GM23248 (cell line): ENCODE measurements at places on chromosomes 5 and 9. TPM values are rescaled to one million over a fixed set of nuclear protein-coding genes. Genes with fewer than 3 reads are reported as not detected.
A peak's percentile ranks its signal among the peaks of the same experiment; 100 is the strongest.

PTCH1 gene
- 1.4 and 3.8 TPM in 2 replicates for total RNA-seq

TMEM174 gene
- total RNA-seq: not detected in 2 replicates

KCNT1 gene
- total RNA-seq: not detected in 2 replicates

PCDHGB3 gene
- total RNA-seq: 2.8 and 4.0 TPM in 2 replicates

RNF180 gene
- total RNA-seq: 0.32 TPM in 1 of 2 replicates, not detected in the other

TMC1 gene
- total RNA-seq: 2.4 TPM in 1 of 2 replicates, not detected in the other

PCDHB4 gene
- 0.22 and 0.63 TPM in 2 replicates for total RNA-seq

PRELID2 gene
- total RNA-seq: 0.76 and 7.0 TPM in 2 replicates

GRCh38 chr9:5448016-5448415 lies 2.3 kb upstream of the CD274 start:
- no peak overlapping the region for H3K27ac ChIP-seq
- DNase-seq: no peak
- H3K36me3 ChIP-seq: no peaks in the 10 kb centered on the region
- H3K27me3 ChIP-seq: no peaks in the 10 kb centered on the region
- no peak overlapping the region for H3K4me3 ChIP-seq

- H3K27ac ChIP-seq: no peak overlapping the region
- H3K4me3 ChIP-seq: no peak overlapping the region
- no peak for DNase-seq
- no peaks in the 10 kb centered on the region for H3K4me1 ChIP-seq
- no peaks in the 10 kb centered on the region for H3K36me3 ChIP-seq
Observed at GRCh38 chr5:102221949-102222348, 74.1 kb downstream of the SLCO4C1 start.

DNA sequence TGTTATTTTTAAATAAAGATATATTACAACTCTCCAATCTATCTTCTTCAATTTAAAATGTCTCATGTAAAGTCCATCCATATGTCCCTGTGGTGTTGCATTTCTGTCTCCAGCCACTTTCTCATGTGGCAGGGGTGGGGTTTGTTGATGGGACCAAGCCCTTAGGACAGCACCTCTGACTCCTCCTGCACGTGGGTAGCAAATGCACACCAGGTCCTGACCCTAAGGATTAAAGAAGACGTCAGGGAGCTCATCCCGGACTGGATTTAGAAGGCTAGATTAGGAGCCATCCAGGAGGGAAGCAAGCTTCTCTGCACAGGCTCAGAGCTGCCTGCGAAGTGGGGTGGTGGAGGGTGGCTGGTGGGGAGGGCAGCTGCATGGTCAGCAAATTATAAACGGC lies 38.9 kb upstream of the FAM120AOS start:
- H3K4me1 ChIP-seq: no peaks in the 10 kb centered on the region
- 0 out of 2 replicates have a peak, but pooled peaks cover 7% of the 10 kb centered on the region for H3K36me3 ChIP-seq
- DNase-seq: no peak
- no peak overlapping the region for H3K4me3 ChIP-seq
- no peaks in the 10 kb centered on the region for H3K27me3 ChIP-seq

GRCh38 chr9:33185406-33185805 lies 18.3 kb upstream of the B4GALT1 start:
- H3K27me3 ChIP-seq: no peaks in the 10 kb centered on the region
- H3K27ac ChIP-seq: 0 out of 2 replicates have a peak overlapping the region, but pooled peaks have one; percentile 20
- peaks cover 49% of the 10 kb centered on the region for H3K4me1 ChIP-seq
- H3K36me3 ChIP-seq: no peaks in the 10 kb centered on the region

DNA sequence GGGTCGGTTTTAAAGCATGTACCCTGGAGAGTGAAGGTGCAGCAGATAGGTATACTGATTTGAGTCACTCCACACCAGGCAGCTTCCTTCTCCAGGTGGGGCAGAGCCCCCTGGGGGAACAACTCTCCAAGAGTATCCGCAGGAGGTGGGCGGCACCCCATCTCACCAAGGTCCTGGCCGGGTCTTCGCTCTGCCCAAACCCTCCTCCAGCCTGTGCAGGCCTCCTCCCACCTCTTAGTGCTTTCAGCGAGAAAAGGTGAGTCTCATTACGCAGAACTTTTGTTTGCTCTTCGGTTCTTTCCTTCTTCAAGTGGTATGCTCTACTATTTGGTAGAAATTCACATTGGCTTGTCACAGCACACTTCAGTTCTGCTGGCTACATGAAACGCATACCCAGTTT lies 13.7 kb downstream of the SPACA9 start:
- no peak for DNase-seq
- H3K4me1 ChIP-seq: no peaks in the 10 kb centered on the region
- no peak overlapping the region for H3K4me3 ChIP-seq
- peaks cover 4% of the 10 kb centered on the region; the same call in 1 of the 2 replicates for H3K36me3 ChIP-seq
- H3K27ac ChIP-seq: no peak overlapping the region

GRCh38 chr5:72692651-72693442 lies 123.6 kb upstream of the TNPO1 start:
- H3K4me1 ChIP-seq: peaks cover 15% of the 10 kb centered on the region
- no peaks in the 10 kb centered on the region for H3K36me3 ChIP-seq
- no peak overlapping the region for H3K4me3 ChIP-seq

GRCh38 chr5:150616506-150616905 lies 24.0 kb upstream of the SYNPO start:
- H3K4me3 ChIP-seq: no peak overlapping the region
- no peaks in the 10 kb centered on the region for H3K27me3 ChIP-seq
- DNase-seq: no peak
- H3K27ac ChIP-seq: no peak overlapping the region
- H3K36me3 ChIP-seq: no peaks in the 10 kb centered on the region
- peaks cover 27% of the 10 kb centered on the region for H3K4me1 ChIP-seq

DNA sequence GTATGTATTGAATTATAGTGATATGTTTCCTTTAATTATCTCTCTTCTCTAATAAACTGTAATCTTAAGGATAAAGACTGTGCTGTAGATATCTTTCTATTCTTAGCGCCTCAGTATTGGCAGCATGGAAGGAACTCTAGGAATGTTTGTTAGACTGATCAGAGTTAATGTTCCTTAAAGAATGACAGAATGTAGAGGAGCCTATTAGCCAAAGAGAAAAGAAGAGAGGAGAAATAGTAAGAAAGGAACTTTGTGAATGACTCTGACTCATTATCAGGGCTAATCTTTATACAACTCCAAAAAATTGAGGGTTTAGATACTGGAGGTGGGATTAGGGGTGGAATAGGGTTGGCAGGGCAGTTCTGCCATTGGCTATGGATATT lies 59.0 kb upstream of the NUDT12 start:
- H3K4me1 ChIP-seq: no peaks in the 10 kb centered on the region
- H3K27ac ChIP-seq: no peak overlapping the region
- no peaks in the 10 kb centered on the region for H3K36me3 ChIP-seq
- DNase-seq: no peak

DNA sequence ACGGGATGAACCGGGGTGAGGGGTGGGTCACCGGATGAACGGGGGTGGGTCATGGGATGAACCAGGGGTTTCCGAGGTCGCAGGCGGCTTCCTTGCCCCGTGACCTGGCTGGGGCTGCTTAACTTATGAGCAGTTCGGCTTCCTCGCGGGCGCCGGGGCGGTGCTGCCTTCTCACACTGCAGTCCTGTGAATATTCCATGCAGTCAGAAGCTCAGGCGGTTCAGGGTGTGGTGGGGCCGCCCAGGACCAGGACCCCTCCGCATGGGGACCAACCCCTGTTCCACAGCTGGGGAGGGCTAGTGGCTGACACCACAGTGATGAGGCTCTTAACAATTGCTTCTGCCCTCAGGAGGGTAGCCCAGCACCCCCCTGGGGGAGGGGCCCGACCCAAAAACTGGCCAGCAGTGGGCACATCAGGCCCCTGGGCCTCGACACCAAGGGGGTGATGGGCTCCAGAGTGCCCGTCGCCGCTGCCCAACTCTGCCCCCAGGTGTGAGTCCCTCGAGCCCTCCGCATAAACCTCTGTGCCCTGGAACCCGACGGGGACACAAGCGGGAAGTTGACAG lies 30.9 kb upstream of the SLC9A3 start:
- no peak overlapping the region for H3K4me3 ChIP-seq
- no peak for DNase-seq
- H3K27ac ChIP-seq: no peak overlapping the region

- H3K4me3 ChIP-seq: no peak overlapping the region
- H3K27me3 ChIP-seq: no peaks in the 10 kb centered on the region
- no peaks in the 10 kb centered on the region for H3K36me3 ChIP-seq
- H3K27ac ChIP-seq: peak overlapping the region; percentile 98
Observed at GRCh38 chr5:72509401-72509800, 2.2 kb upstream of the ZNF366 start.

GRCh38 chr5:10111571-10111970 lies 138.1 kb downstream of the ATPSCKMT start:
- no peak overlapping the region for H3K4me3 ChIP-seq
- no peak overlapping the region for H3K27ac ChIP-seq
- peak; percentile 88 for DNase-seq
- H3K27me3 ChIP-seq: no peaks in the 10 kb centered on the region

- H3K27ac ChIP-seq: no peak overlapping the region
- H3K4me1 ChIP-seq: peaks cover 22% of the 10 kb centered on the region
- no peaks in the 10 kb centered on the region for H3K36me3 ChIP-seq
- no peaks in the 10 kb centered on the region for H3K27me3 ChIP-seq
- no peak for DNase-seq
Observed at GRCh38 chr5:142998316-142999020, 228.3 kb downstream of the ARHGAP26 start.

GRCh38 chr9:99398241-99398640 lies 176.2 kb downstream of the SEC61B start:
- no peaks in the 10 kb centered on the region for H3K36me3 ChIP-seq
- DNase-seq: peak; percentile 27
- H3K4me1 ChIP-seq: no peaks in the 10 kb centered on the region
- H3K27me3 ChIP-seq: no peaks in the 10 kb centered on the region; the same call in 1 of the 2 replicates
- no peak overlapping the region for H3K27ac ChIP-seq
- no peak overlapping the region for H3K4me3 ChIP-seq

DNA sequence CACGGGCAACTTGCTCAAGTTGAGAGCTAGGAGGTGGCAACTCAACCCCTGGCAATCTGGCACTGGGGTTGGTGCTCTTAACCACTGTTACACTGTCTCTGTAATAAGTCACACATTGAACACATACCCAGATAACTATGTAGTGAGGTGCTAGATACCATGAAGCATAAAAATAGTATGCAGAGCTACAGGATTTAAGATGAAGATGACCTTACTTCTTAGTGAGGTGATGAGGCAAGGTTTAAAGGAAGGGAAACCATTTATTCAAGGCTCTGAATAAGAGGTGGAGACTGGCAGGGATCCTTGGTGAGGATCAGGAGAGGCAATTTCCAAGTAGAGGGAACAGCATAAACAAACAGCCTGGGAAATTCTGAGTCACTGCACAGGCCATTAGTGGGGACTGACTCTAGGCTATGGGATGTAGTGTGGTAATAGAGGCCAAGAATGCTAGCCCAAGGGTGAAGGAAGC lies 67.6 kb upstream of the NR3C1 start:
- no peak overlapping the region for H3K4me3 ChIP-seq
- H3K27me3 ChIP-seq: no peaks in the 10 kb centered on the region
- H3K27ac ChIP-seq: peak overlapping the region; percentile 77
- H3K4me1 ChIP-seq: peaks cover 33% of the 10 kb centered on the region
- peak; percentile 82 for DNase-seq
- H3K36me3 ChIP-seq: no peaks in the 10 kb centered on the region

DNA sequence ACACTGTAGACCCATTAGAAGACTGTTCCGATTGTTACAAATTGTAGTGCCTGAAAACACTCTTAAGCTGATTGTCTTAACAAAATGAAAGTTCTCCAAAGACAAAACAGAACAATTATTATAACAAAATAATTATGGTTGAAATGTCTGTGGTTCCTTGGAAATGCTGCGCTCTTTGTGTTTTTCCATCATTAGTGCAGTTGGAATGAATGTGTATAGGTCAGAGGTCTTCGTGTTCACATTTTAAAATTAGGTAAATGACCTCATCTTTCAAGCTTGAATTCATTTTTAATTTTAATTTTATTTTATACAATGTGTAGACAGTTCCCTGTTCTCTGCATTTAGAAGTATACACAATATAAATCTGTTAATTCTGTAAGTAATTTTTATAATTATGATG lies 56.7 kb upstream of the NXNL2 start:
- H3K27ac ChIP-seq: peak overlapping the region; percentile 66
- H3K4me3 ChIP-seq: peak overlapping the region; percentile 6; the same call in 1 of the 2 replicates
- no peak for DNase-seq

- DNase-seq: peak; percentile 8
- peaks cover 5% of the 10 kb centered on the region; the same call in 1 of the 2 replicates for H3K27me3 ChIP-seq
- no peak overlapping the region for H3K4me3 ChIP-seq
- no peaks in the 10 kb centered on the region for H3K36me3 ChIP-seq
- H3K27ac ChIP-seq: no peak overlapping the region
Observed at GRCh38 chr5:112630246-112631009, 107.3 kb upstream of the APC start.

DNA sequence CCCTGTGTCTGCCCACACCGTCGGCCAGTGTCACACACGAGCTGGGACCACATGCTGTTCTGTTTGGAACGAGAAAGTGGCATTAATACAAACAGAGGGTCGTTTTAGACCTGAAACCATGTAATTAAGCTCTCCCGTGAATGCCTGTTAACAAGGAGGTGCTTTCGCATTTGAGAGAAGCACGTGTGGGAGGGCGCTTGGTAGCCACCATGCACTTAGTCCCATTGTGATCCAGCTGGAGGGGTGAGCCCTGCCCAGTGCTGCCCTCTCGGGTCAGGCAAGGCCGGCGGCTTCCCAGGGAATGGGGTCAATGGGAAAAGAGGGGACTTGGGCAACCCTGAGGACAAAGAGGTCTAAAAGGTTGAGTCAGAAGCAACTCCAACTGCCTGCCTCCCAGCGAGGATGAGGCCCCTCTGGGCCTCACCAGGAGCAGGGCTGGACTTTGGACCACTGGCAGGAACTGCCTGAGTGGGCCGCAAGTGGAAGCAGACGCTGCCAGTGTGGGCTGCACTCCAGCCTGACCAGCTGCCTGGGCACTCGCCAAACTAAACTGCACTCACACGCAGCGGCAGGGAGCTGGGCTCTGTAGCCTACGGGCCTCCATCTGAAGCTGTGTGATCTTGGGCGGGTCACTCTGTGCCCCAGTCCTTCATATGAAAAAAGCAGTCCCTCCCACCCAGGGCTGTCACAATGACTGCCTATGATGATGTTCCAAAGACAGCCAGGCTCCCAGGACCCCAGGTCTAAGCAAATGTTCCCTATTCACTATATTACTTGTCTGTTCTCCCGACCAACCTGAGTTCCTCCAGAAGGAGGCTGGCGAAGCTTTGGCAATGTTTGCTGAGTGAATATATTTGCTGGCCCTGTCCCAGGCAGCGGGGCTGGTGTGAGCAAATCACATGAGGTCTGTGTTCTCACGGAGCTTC lies 195.7 kb downstream of the CDK5RAP2 start:
- no peaks in the 10 kb centered on the region for H3K27me3 ChIP-seq
- DNase-seq: peak; percentile 68
- no peak overlapping the region for H3K4me3 ChIP-seq
- H3K36me3 ChIP-seq: 0 out of 2 replicates have a peak, but pooled peaks cover 6% of the 10 kb centered on the region
